ENCODE measurements at places on chromosomes 3 and 15.

DNA sequence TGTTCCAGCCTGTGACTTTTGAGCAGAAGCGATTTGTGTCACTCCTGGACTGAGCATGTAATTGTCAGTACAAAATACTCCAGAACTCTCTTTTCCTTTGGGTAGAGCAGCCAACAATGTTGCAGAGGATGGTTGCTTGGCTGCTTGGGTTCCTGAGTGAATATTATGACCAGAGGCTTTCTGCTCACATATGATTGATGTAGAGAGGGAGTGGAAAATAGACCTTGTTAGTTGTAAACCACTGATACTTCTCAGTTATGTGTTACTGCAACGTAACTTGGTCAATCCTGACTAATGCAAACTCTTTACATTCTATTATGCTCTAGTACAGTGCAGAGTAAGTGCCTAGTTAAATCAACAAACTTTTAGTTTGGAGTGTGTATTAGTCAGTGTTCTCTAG, 322.6 kb upstream of the KCNH8 start:
- DNase-seq, result no peak

DNA sequence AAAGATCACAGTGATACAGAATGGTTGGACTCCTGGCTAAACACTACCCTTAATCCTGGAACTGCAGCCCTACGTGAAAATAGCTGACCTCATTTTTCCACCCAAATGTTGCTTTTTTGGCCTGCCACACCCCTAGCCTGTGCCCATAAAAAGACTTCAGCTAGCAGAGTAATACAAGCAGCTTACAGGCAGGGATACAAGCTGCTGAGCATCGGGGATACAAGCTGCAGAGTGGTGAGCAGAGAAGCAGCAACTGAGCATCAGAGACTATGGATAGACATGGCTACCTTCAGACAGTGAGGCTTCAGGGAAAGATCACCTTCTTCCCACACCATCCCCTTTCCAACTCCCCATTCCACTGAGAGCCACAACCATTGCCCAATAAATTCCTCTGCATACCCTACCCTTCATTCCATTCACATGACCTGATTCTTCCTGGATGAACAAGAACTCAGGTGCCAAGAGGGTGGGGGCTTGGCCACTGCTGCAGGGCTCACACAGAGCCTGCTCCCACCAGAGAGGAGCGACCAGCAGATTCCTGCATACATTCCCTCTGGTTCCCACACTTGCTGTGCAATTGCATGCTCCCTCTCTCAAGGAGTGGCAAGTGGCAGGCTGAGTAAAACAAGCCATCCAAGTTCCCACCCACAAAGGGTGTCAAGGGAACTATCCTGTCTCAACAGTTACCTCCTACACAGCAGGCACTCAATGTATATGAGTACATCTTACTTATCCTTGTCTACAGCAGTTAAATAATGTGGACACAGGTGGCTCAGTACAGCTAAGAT, 217.5 kb downstream of the ALCAM start:
- DNase-seq, result no peak

DNA sequence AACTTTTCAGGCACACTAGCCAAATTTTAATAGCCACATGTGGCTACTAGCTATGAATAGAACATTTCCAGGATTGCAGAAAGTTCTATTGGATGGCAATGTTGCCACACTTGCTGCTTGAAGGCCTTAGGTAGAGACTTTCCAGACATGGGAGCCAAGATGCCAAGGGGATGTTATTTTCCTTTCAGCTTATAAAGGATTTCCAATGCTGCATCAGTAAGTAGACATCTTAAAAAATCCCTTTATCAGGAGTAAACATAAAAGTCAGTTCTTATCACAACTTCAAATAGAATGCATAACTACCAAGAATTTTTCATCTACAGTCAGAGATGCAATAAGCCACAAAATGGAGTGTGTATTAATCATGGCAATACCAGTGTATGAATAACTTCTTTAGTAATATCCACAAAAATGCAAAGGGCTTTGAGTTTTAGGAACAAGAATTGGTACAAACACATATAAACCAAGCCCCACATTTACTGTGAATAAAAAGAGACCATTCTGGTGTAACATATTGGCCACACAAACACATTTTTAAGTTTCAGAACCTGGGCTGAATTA, 457.1 kb upstream of the ADAMTS9 start:
- no peak for DNase-seq

GRCh38 chr15:58227706-58228543, 89.7 kb downstream of the AQP9 start:
- DNase-seq, result peak; percentile 55

DNA sequence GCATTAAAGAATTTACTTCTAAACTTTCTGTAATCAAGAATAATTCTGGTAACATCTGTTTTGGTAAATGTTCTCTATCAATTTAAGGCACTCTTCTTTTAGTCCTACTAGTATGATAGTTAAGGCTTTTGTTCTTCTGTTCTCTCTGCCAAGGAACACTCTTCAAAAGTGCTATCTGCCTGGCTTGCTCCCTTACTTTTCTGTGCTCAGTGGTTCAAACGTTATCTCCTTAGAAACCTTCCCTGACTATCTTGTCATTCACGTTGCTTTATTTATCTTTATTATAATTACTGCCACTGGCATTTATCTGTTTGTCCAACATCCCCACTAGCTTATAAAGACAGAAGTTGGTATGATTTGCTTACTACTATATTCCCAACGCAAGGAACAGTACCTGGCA, 59.2 kb downstream of the RFX7 start:
- DNase-seq, result no peak

DNA sequence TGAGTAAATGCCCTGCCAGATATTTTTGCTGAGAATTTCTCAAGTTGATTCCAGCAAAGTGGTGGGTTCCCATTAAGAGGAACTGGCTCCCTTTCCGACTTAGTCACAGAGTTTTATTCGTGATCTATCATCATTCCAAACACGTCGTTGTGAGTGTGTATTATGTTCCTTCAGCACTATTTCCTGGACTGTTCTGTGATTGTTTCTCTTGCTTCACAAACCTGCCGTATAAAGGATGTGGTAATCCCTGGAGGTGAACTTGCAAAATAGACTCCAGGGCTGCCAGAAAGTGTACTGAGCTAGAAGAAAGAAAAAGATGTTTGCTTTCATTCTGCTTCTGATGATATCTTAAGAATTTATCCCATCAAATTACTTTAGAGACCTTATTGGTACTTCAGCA, 14.5 kb upstream of the CAPN3 start:
- DNase-seq, result no peak

DNA sequence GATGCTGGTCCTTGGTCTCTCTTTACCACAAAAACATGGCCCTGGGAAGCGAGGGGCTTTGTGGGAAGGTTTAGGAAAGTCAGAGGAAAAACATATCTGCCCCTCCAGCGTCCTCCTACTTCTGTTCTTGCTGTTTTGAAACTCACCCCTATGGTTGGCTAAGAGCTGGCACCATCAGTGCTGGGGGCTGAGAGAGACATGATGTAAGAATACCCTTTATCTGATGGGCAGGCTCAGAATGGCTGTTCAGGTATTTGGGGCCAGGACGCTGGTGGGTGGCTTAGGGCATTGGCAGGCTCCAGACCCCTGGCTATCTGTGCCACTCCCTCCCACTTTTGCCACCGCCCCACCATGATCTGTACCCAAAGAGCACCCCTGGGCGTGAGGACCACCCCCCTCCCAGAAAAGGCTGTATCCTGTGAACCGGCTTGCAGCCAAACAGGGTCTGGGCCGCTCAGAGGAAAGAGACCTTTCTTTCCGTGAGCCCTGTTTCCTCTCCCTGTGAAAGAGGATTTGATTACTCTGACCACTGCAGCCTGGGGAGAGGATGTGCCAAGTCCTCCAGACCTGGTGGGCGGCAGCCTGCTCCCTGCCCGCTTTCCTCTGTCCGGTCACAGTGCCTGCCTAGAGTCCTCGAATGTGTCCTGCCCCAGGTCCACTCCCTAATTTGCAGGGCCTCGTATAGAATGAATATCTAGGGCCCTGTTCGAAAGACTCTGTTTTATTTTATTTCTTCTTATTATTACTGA, 61.3 kb upstream of the SLC6A6 start:
- no peak for DNase-seq

GRCh38 chr15:99366013-99366412, 114.7 kb downstream of the LRRC28 start:
- no peak for DNase-seq

DNA sequence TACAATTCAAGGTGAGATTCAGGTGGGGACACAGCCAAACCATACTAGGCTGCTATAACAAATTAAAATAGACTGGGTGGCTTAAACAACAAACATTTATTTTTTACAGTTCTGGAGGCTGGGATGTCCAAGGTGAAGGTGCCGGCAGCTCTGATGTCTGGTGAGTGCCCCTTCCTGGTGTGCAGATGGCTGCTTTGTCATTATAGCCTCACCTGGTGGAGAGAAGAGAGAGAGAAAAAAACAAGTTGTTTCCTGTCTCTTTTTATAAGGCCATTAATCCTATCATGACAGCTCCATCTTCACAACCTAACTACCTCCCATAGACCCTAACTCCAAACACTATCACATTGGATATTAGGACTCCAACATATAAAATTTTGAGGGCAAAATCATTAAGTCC, 279.7 kb downstream of the ZIC1 start:
- DNase-seq, result no peak

DNA sequence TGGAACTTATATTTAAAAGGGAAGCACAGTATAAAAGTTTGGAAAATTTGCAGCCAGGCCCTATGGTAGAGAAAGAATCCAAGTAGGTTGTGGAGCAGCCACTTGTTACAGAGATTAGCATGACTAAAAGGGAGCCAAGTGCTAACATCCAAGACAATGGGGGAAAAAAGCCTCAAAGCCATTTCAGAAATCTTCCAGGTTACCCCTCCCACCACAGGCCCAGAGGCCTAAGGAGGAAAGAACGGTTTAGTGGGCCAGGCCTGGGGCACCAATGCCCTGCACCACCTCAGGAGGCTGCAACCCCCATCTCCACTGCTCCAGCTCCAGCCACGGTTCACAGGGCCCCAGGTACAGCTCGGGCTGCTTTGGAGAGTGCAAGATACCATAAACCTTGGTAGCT, 69.9 kb downstream of the IGF2BP2 start:
- DNase-seq, result no peak

DNA sequence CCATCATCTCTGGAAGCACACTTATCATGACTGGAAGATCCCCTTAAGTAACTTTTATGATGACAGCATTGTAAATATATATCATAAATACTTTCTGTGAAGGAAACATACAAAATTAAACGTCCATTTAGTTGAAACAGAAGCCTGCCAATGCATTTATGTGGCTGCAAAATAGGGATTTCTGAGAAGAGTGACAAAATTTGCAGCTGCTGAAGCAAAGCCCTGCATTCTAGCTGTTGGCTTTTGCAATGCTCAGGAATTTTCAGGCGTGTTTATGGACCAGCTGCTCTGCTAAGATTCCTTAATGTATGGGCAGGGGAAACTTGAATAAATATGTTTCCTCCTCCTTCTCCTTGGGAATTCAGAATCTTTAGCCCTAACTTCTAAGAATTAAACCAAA, 137.3 kb downstream of the CACNA2D3 start:
- DNase-seq, result no peak

DNA sequence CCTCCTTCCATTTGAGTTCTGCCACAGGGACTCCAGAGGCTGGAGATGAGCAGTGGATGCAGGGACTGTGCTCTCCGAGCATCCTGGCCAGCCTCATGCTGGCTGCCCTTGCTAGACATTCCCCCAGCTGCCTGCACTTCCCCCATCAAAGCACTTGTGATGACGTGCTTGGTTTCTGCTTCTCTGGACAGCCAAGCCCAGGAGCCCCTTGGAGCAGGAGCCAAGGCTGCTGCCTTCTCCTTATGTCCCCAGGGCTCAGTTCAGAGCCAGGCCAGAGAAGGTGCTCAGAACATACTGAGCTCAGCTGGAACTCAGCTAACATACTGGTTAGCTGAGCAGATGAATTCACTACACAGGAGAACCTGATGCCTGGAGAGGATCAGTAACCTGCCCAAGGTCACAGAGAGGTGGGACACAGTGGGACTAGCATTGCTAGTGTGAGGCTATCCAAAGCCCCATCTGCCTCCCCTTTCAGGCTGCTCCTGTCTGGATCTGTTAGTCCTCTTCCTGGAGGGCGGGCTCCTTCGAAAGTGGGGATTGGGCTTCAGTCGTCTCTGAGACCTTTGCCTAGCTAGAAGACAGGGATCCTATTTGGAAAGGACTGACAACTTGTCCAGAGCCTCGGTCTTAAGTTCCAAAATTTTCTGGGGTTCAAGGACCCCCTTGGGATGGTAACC, 4.3 kb downstream of the PCBP4 start:
- DNase-seq, result no peak

GRCh38 chr15:47184003-47184907, 533.0 kb upstream of the SEMA6D start:
- no peak for DNase-seq

DNA sequence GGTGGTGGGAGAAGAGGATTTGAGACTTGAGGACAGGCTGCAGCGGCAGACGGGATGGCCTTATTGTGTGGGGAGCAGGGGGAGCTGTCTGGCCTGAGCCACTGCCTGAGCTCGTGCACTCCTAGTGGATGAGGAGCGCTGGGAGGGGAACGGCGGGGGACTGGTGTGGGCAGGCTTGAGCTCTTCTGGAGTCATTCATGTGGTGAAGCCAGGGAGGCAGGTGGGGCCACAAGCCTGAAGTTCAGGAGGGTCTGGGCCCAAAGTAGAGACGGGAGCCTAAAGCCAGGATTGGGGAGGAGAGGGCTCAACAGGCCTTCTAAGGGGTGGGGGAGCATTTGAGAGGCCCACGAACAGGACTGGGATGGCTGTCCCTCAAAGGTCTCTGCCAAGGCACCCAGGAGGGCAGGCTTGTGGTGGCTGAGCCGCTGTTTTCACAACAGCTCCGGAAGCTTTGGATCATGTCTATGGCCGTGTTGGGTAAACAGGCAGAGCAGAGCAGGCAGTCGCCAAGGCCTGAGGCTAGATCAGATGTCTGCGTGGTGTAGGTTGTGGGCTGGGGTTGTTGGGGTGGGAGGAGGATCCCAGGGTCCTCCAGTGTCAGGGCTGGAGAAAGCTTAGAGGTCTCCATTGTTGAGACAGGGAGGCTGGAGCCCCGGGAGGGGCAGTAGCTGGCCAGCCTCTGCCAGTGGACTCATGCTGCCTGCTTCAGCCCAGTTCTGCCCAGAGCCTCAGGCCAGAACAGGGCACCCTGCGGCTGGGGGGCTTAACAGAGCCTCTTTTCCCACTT, 8.2 kb downstream of the PRKCD start:
- no peak for DNase-seq

- DNase-seq, result no peak
These were observed 81.1 kb upstream of the NEO1 start for GRCh38 chr15:72970933-72971760.

DNA sequence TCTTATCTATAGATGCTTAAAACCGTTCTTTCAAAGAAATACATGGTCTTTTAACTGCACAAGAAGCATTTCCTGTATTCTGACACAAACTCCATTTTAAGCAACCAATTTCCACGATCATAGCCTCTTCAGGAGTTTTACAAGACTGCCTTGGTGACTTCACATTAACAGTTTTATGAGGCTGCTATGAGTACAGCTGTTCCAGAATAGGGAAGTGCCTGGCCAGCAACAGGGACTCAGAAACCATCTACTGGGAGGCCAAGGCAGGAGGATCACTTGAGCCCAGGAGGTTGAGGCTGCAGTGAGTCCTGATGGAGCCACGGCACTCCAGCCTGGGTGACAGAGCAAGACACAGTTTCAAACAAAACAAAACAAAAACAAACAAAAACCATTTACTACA, 78.4 kb downstream of the B3GNT5 start:
- no peak for DNase-seq
